ENCODE measurements at places on chromosomes 13 and 19. TPM values are rescaled to one million over a fixed set of nuclear protein-coding genes. Genes with fewer than 3 reads are reported as not detected.

- no peak for DNase-seq
Observed at GRCh38 chr19:34734537-34735103, 577 bp downstream of the ZNF181 start.

- DNase-seq = no peak
Observed at GRCh38 chr19:13782537-13782936, 8.3 kb downstream of the C19orf53 start.

DNA sequence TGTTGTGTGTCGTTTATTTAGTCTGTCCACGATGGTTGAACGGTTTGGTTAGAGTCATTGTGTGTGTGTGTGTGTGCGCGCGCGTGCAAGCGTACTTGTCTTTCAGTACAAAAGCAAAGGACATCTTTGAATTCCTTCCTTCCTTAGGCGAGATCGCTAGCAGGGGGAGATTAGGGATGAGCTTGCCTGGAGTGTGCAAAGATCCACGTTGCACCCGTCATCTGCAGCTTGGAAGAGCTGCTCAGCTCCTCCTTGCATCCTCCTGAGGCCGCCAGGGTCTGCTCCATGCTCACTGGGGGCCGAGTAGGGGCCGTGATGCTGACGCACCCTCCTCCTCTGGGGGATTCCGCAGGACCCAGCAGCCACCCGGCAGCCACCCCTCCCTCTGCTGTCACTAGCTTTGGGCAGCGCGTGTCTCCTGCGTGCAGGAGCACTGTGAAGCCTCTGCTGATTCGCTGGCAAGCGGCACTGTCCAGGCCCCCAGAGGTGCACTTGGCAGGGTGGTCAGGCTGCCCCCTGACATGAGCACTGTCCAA, 137.3 kb downstream of the KDM4B start:
- no peak for DNase-seq

- DNase-seq = no peak
Observed at GRCh38 chr13:86848716-86849115, 822.5 kb upstream of the SLITRK5 start.

GRCh38 chr19:42285988-42286348, 16.0 kb upstream of the PRR19 start:
- DNase-seq = no peak

DNA sequence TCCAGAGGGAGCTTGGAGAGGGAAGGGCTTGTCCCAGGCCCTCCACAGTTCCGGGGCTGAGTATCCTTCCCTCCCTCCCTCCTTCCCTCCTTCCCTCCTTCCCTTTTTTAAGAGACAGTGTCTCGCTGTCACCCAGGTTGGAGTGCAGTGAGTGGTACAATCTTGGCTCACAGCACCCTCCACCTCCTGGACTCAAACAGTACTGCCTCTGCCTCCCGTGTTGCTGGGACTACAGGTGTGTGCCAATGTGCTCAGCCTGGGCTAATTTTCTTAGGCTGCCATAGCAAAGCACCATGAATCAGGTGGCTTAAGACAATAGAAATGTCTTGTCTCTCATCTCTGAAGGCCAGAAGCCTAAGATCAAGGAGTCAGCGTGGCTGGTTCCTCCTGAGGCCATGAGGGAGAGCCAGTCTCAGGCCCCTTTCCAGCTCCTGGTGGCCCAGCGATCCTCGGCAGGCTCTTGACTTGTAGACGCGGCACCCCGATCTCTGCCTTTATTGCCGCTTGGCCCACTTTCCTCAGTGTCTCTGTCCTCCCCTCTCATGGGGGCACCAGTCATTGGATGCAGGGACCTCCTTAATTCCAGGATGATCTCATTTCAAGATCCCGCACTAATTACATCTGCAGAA, 47.5 kb downstream of the CRTC1 start:
- DNase-seq = no peak

GRCh38 chr19:2750808-2751437, 11.1 kb upstream of the SLC39A3 start:
- no peak for DNase-seq

DNA sequence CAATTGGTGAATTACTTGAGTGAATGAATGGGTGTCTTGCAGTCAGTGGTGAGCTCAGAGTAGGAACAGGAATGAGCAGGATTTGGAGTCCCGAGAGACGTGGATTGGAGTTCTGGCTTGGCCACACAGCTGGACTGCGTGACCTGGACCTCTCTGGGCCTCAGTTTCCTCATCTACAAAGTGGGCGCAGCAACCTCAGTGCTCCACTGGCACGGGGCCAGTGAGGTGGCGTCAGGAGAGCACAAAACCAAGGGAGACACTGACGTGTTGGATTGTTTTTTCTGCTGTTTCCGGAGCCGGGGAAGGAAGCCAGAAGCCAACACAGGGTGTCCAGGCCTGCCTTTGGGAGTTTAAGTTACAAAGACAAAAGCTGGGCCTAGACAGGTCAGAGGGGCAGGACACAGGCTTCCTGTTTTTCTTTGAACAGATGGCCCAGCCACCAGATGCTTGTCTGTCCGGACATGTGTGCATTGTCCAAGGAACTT, 6.5 kb upstream of the DOCK6 start:
- DNase-seq = peak; percentile 81

GRCh38 chr19:1649706-1650649, 2.4 kb downstream of the TCF3 start:
- DNase-seq = no peak

DNA sequence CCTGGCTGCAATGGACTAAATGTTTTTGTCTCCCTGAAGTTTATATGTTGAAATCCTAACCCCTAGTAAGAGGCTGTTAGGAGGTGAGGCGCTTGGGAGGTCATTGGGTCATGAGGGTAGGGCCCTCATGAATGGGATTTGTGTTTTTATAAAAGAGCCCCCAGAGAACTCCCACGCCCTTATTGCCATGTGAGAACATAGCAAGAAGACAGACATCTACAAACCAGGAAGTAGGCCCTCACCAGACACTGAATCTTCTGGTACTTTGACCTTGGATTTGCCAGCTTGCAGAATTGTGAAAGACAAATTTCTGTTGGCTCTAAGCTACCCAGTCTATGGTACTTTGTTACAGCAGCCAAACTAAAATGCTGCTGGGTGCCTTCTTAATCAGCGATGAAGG, 96.1 kb upstream of the SPATA13 start:
- no peak for DNase-seq

GRCh38 chr13:26908126-26908525, 147.5 kb upstream of the GPR12 start:
- DNase-seq = no peak

GRCh38 chr13:51559946-51560735, 24.1 kb upstream of the WDFY2 start:
- DNase-seq = no peak

DNA sequence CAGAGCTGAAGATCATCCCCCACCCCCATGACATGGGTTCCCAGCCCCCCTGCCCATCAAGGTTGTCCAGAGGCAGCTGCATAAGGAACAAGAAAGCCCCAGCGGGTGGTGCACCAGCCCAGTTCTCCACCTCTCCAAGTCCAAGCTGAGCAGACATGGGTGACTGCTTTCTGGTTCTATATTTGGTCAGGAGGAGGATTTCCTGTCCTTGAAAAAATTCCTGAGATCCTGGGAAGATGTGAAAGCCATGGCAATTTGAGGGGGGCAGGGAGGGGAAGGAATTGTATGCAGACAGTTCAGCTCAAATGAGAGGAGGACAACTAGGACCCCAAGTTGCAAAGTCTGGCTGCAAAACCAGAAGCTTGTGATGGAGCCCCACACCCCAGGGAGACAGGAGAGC, 55.4 kb upstream of the ADGRE5 start:
- no peak for DNase-seq

- no peak for DNase-seq
Observed at GRCh38 chr19:38917921-38918491, 6.0 kb upstream of the CCER2 start.

- no peak for DNase-seq
Observed at GRCh38 chr19:1806184-1807029, 5.7 kb downstream of the ATP8B3 start.

The ATP4B gene
- not detected for total RNA-seq

The SLC6A16 gene
- total RNA-seq = 1.1 TPM

The DGKH gene
- total RNA-seq = 4.8 TPM

The CCDC106 gene
- total RNA-seq = 14.6 TPM

The KCTD12 gene
- 37.2 TPM for total RNA-seq

The BCL3 gene
- total RNA-seq = 15.0 TPM

The PEAK3 gene
- total RNA-seq = 0.77 TPM

The MAB21L1 gene
- 0.47 TPM for total RNA-seq

The CNMD gene
- total RNA-seq = not detected

The KLK2 gene
- total RNA-seq = not detected

All from left ventricle myocardium inferior (tissue), 1 donor.